Heart left ventricle (tissue), 16 donors: ENCODE measurements at places on chromosomes 3 and 15. TPM values are rescaled to one million over a fixed set of nuclear protein-coding genes. Genes with fewer than 3 reads are reported as not detected.

- DNase-seq, result peak; percentile 19
These were observed 9.1 kb downstream of the TEX264 start for GRCh38 chr3:51680196-51680595.

GRCh38 chr15:100759106-100759505 is 120.5 kb upstream of the ALDH1A3 start:
- DNase-seq, result no peak

DNA sequence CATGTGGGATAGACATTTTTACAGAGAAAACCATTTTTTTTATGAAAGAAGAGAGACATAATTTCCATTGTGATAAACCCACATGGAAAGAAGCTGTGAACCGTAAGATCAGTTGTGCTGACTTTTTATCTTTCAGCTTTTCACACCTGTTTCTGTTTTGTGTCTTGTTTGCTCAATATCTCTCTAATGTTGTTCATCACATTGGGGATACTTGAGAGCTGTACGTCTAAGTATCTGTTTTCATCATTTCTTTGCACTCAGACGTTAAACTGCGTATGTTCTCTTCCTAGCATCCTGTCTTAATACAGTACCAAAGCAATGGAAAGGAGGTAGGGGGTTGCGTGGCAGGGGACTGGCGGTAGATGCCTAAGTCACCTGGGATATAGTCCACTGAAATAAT is 449.0 kb downstream of the NAALADL2 start:
- DNase-seq, result no peak

GRCh38 chr3:60298141-60298540 is 953.1 kb downstream of the FHIT start:
- no peak for DNase-seq

DNA sequence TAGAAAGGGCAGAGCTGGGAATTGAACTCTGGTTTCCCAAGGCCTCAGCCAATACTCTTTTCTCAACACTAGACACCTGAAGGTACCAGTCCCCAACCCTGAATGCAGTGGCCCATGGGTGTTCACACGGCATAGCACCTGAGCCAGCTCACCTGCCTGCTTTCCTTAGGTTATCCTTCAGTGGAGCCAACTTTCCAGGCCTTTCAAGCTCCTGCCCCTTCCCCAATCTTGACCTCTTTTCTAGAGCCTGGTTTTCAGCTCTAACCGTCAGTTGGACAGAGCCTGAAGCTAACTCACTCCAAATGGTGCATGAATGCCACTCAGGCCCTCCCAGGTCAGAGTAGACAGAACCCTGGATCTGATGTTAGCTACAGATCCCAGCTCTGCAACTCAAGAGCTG is 66.1 kb upstream of the ITGA11 start:
- DNase-seq, result no peak

DNA sequence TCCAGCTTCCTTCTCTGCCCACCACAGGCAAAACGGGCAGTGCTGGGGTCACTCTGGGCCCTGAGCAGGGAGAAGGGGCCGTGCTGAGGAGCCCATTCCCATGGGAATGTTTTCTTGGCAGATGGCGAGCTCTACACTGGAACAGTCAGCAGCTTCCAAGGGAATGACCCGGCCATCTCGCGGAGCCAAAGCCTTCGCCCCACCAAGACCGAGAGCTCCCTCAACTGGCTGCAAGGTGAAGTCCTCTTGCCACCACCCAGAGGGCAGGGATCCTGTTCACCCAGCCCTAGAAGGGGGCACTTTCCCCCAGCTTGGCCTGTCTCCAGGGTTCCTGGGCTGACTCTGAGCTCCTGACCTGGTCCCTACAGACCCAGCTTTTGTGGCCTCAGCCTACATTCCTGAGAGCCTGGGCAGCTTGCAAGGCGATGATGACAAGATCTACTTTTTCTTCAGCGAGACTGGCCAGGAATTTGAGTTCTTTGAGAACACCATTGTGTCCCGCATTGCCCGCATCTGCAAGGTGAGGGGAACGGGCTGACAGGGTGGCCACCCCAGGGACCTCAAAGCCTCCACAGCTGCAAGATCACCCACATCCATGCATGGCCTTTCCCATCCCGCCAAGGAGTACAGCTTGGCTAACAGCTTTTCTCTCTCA is 12.4 kb downstream of the CIB1 start:
- peak; percentile 85 for DNase-seq

GRCh38 chr3:149058602-149059001 is 27.7 kb downstream of the HLTF start:
- no peak for DNase-seq

The POC1A gene
- total RNA-seq, result 1.4 TPM

DNA sequence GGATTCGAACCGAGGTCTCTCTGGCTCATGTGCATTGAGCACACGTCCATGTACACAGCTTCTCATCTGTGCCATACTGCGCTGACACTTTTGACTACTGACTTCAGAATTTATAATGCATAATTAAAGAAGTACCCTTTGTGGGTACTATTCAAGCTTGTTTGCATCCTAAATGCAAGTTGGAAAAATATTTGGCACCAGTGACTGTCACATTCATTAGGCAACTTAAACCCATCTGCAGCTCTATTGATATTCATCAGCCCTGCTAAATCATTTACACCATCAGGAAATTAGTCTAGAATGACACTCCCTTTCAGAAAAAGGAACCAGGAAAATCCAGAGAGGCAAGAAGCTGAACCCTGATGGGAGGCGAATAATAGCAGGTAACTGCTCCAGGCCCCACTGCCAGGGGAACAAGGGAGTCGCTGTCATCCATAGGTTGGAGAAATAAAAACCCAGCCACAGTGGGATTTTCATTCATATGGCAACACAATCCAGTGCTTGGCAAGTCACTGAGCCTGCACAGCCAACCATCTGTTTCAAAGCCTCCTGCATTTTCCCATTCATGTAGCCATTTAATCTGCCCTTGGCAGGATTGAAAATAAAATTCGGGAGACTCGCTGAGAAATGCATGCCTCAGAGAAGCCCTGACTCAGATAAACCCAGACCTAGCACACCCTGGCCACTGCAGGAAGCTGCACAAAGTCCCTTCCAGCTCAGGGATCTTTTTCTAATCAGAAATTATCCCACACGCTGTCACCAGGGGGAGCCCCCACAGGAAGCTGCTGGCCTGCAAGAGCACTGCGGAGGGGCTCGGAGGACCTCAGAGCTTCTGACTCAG is 103.0 kb upstream of the VEPH1 start:
- DNase-seq, result peak; percentile 30

DNA sequence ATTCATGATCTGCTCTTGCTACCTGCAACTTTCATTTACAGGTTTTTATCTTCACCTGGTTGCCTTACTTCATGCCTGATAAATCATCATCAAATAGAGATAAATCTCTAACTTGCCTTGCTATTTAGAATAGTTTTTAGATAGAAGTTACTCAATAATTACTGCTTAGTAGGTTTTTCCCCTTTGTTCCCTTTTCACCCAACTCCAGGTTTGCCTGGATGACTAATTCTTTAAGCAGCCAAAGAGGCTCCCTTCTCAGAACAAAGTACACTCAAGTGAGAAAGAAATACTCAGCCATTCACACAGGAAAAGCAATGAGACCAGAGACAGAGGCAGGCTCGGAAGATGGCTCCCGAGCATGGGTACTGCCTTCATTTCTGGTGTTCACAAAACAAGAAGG is 268.1 kb upstream of the CRBN start:
- DNase-seq, result no peak

DNA sequence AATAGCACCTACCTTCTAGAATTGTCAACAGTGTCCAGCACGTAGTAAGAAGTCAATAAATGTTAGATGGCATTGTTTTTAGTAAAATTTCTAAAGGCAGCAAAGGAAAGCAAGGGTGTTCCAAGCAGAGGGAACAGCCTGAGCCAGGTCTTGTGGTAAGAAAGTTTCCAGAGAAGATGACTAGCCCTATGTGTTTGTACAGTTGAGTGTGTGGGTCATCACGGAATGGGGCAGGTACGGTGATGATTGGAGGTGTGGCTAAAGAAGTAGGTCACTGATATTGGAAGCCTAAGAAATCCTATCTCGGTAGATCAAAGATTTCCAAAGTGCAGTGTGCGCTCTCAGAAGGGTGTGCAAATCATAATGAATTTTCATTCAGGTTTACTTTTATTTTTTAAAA is 94.2 kb upstream of the BCL6 start:
- DNase-seq, result no peak

The MED12L gene
- total RNA-seq, result 0.89 TPM

- DNase-seq, result no peak
These were observed 202.2 kb downstream of the DOCK3 start for GRCh38 chr3:50876947-50877346.

DNA sequence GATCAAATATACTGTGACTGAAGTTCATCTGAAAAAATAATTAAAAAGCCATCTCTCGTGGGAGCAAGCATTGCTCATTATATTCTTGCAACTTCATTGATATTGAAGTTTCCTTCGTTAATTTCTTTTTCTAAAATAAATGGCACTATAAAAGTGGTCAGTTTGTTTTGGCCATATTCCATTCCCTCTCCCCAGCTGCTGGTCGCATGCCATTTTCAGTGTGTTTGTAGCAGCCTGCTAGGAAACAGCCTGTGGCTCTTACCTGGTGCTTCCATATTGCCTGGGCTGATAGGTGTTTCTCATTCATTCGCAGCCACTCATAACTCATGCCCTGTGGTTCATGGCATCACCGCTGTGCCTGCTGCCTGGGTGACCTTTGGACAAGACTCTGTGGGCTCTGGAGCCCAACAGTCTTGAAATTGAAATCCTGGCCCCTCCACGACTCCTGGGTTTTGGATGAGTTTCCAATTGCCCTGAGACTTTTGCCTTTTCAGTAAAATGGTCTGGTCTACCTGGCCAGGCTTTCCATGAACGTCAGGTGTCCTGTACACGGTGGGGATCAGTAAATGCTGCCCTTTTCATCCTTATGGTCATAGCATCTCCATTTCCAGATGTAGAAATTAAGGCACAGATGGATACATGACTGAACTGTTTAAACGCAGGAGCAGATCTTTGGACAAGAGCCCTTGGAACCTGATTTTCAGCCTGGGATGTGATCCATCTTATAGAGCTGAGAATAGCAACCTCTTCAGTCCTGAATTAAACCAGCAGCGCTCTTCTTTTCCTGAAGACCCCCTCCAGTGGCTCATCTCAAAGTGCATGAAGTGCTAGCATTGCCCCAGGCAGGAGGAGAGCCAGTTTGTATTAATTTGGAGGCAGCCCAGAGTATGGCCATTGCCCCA is 69.4 kb downstream of the SLCO3A1 start:
- DNase-seq, result no peak

The GOLGA8J gene
- total RNA-seq, result not detected

The TEX55 gene
- total RNA-seq, result not detected

The TTBK2 gene
- 22.3 TPM for total RNA-seq

The TRPM1 gene
- total RNA-seq, result not detected

DNA sequence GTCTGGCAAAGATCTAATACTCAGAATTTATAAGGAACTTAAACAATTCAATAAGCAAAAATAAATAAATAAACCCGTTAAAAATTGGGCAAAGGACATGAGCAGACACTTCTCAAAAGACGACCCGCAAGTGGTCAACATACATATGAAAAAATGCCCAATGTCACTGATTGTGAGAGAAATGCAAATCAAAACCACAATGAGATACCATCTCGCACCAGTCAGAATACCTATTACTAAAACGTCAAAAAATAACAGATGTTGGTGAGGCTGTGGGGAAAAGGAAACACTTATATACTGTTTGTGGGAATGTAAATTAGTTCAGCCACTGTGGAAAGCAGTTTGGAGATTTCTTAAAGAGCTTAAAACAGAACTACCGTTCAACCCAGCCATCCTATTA is 188.0 kb upstream of the MRPL3 start:
- no peak for DNase-seq

The KCNMB2 gene
- not detected for total RNA-seq

The KCNAB1 gene
- 2.3 TPM for total RNA-seq

GRCh38 chr3:188183452-188183851 is 29.5 kb downstream of the LPP start:
- DNase-seq, result peak; percentile 48

The CEP19 gene
- 0.94 TPM for total RNA-seq

The TTC14 gene
- 11.6 TPM for total RNA-seq

The DHX36 gene
- total RNA-seq, result 37.0 TPM

- DNase-seq, result no peak
These were observed 438 bp downstream of the THBS1 start for GRCh38 chr15:39581242-39581792.

The PLSCR2 gene
- not detected for total RNA-seq

DNA sequence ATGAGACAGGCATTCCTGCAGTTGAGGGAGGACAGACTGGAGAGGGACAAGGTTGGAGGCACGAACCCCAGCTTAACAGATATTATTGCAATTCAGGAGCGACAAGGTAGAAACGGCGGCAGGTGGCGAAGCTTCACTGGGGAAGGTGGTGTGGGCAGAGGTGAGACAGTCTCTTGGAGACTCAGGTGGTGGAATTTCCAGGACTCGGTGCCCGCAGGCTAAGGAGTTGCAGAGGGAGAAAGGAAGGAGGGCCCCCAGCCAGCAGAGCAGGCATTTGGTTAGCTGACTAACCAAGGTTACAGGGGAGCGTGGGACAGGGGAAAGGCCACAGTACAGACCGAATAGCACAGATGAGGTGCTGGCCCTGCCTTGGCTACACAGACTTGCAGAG is 3.0 kb downstream of the FAM174B start:
- DNase-seq, result no peak

DNA sequence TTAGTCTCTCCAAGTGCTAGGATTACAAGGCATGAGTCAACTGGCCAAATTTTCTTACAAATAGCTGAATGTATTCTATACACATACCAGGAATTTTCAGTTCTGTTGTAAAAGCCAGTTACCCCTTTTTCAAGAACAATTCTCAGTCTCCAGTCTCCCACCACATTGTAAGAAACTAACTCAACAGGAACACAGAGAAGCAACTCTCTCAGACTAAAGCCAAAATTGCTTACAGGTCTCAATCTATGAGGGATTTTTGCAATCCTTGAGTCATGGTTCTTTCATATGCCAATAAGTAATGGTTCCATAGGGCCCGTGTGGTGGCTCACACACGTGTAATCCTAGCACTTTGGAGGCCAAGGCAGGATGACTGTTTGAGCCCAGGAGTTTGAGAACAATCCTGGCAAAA is 8.5 kb downstream of the IP6K2 start:
- no peak for DNase-seq

The NR1I2 gene
- not detected for total RNA-seq

The CPNE4 gene
- 24.9 TPM for total RNA-seq

DNA sequence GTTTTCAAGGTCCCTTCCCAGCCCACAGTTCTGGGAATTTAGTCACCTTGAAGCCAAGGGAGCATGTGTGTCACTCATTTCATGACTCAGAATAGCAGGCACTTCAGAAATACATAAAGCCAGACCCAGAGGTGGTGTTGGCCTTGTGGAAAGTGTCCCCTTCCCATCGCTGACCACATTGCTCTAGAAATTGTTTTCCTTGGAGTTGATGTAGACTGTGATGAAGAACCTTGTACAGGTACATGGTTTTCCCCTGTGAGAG is 158.8 kb downstream of the SLCO3A1 start:
- no peak for DNase-seq

GRCh38 chr3:98733812-98734281 is 29.3 kb upstream of the ST3GAL6 start:
- no peak for DNase-seq

The BTLA gene
- not detected for total RNA-seq

GRCh38 chr3:9043063-9043462 is 79.8 kb upstream of the RAD18 start:
- DNase-seq, result no peak

- DNase-seq, result no peak
These were observed 7.8 kb upstream of the AEN start for GRCh38 chr15:88613074-88613944.

GRCh38 chr15:98369081-98369716 is 279.1 kb upstream of the IGF1R start:
- DNase-seq, result no peak

The TMEM108 gene
- 2.7 TPM for total RNA-seq

The EAF2 gene
- total RNA-seq, result 2.6 TPM

- peak; percentile 55 for DNase-seq
These were observed 334.2 kb upstream of the IL12A start for GRCh38 chr3:159654183-159655134.
